ENCODE measurements at places on chromosomes 11 and 22.

- no peak for DNase-seq
Measured at GRCh38 chr11:125457814-125458343, 38.2 kb downstream of the FEZ1 start.

DNA sequence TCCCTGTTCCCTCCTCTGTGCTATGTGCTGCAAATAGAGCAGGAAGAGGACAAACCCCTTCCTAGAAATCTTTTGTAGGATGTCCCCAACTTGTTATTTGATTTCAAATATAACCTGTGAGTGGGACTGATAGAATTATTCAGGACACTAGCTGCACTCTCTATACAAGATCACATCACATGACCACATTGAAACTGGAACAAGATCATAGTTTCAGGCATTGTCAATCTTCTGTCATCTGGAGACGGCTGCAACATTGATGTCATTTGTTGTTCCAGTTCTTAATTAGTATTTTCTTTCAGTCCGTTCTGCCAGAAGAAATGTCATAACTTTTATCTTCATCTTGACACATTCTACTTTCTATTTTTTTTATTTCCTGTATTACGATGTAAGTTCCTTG is 89.3 kb downstream of the GRIA4 start:
- DNase-seq: no peak

- no peak for DNase-seq
Measured at GRCh38 chr11:44319170-44319551, 9.2 kb upstream of the ALX4 start.

GRCh38 chr22:40621309-40622151 is 15.0 kb downstream of the MRTFA start:
- DNase-seq: no peak

- DNase-seq: no peak
Measured at GRCh38 chr11:65150509-65151299, 16.4 kb upstream of the SYVN1 start.

DNA sequence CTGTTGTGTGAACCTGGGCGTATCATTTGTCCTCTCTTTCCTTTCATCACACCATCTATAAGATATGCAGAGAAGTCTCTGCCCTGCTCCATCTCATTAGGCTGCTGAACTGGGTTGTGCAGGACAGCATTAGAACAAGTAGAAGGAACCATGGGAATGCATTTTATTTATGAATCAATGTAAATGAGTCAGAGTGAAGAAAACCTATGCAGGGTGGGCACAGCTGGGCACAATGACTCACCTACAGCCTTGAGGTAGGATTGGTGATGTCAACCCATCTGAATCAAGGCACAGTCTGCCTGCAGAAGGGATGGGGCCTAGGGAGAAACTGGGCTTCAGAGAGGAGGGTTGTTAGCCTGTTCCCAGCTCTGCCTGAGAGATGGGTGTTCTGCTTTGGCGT is 123.4 kb downstream of the CSNK2A3 start:
- DNase-seq: no peak

GRCh38 chr22:26431261-26431995 is 2.4 kb downstream of the ASPHD2 start:
- no peak for DNase-seq

DNA sequence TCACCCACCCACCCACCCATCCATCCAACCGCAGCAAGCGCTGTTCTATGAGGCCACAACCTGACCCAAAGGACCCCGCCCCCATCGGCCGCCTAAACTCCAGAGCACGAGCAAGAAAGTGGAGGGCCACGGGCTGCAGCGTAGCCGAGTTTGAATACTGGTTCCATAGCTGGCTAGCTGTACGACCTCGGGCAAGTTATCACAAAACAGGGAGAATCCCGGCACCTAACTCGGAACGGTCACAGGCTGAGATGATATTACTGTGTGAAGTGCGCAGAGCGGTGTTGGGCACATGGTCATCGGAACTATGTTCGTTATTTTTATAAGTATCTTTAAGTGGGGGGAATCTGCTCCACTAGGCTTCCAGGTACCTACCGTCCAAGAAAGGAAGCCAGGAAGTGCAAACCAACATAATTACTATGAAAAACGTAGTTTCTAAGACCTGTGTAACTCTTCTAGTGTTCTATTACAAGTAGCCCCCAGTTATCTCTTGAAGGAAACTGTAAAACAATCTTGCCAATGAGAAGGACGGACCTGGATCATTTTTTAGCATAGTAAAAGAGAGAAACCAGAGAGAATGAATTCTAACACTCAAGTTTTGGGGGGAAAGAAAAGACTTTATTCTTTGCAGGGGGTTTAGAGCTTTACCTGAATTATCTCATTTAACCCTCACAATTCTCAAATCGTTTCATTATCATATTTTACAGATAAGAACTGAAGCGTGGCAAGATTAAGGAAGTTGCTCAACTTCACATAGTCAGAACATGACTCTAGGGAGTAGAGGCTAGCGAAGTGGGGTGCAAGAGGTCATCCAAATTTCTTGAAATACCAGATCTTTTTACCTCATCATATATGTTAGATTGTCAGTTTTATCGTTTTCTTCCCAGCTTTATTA is 663 bp upstream of the BUD13 start:
- DNase-seq: peak; percentile 55

- no peak for DNase-seq
Measured at GRCh38 chr11:110126936-110127335, 33.7 kb downstream of the ZC3H12C start.

Data from germinal center (tissue), 1 donor.